Renal pelvis (tissue), 12 donors: ENCODE measurements at places on chromosomes 1 and 21. TPM values are rescaled to one million over a fixed set of nuclear protein-coding genes. Genes with fewer than 3 reads are reported as not detected.

The PLA2G2F gene
- polyA plus RNA-seq, result 0.64 TPM

The CLCA4 gene
- polyA plus RNA-seq, result not detected

The GPA33 gene
- polyA plus RNA-seq, result 1.8 TPM

The OR2T2 gene
- not detected for polyA plus RNA-seq

The DDR2 gene
- 19.1 TPM for polyA plus RNA-seq

The WDR64 gene
- 0.94 TPM for polyA plus RNA-seq

The LENEP gene
- polyA plus RNA-seq, result 0.36 TPM

The CD1B gene
- polyA plus RNA-seq, result not detected

The CFH gene
- 27.7 TPM for polyA plus RNA-seq

The WDR77 gene
- polyA plus RNA-seq, result 46.8 TPM

The DIRAS3 gene
- polyA plus RNA-seq, result 3.9 TPM

The IGSF8 gene
- polyA plus RNA-seq, result 39.6 TPM

The CD247 gene
- polyA plus RNA-seq, result 0.31 TPM

The UBL4B gene
- not detected for polyA plus RNA-seq

The HES5 gene
- 0.87 TPM for polyA plus RNA-seq

The FHAD1 gene
- polyA plus RNA-seq, result 4.7 TPM

The SELL gene
- polyA plus RNA-seq, result 3.3 TPM

The CASQ1 gene
- 0.99 TPM for polyA plus RNA-seq

The SH2D1B gene
- polyA plus RNA-seq, result 0.14 TPM

The FAM78B gene
- polyA plus RNA-seq, result 1.2 TPM

The MYOG gene
- polyA plus RNA-seq, result 0.34 TPM

The ALX3 gene
- polyA plus RNA-seq, result not detected

The MKNK1 gene
- polyA plus RNA-seq, result 20.8 TPM

The LDLRAD1 gene
- 0.07 TPM for polyA plus RNA-seq

The NBPF6 gene
- not detected for polyA plus RNA-seq

The SYT14 gene
- 0.28 TPM for polyA plus RNA-seq

The CRYAA gene
- not detected for polyA plus RNA-seq

The GPR52 gene
- polyA plus RNA-seq, result not detected

The SUSD4 gene
- 16.7 TPM for polyA plus RNA-seq

The RAP1GAP gene
- 23.1 TPM for polyA plus RNA-seq

The TUFT1 gene
- 11.7 TPM for polyA plus RNA-seq

The LCE2C gene
- polyA plus RNA-seq, result not detected

The RGS21 gene
- polyA plus RNA-seq, result not detected

The RAB7B gene
- 2.5 TPM for polyA plus RNA-seq

The AIRE gene
- polyA plus RNA-seq, result 0.44 TPM

The GJA5 gene
- 22.6 TPM for polyA plus RNA-seq

The GABPA gene
- 37.2 TPM for polyA plus RNA-seq

The AADACL4 gene
- 2.7 TPM for polyA plus RNA-seq

The FALEC gene
- polyA plus RNA-seq, result 0.52 TPM

The EDEM3 gene
- polyA plus RNA-seq, result 28.4 TPM

The OR10J1 gene
- not detected for polyA plus RNA-seq

The SH2D5 gene
- 1.0 TPM for polyA plus RNA-seq

The KCNJ6 gene
- 0.27 TPM for polyA plus RNA-seq
